HEK293T (cell line): ENCODE measurements at places on chromosomes 2 and 18.
A peak's percentile ranks its signal among the peaks of the same experiment; 100 is the strongest.

- DNase-seq: no peak
Observed at GRCh38 chr2:23603581-23603980, 218.6 kb downstream of the KLHL29 start.

GRCh38 chr2:146161256-146161882 is 1641.5 kb upstream of the ZEB2 start:
- no peak for DNase-seq

- DNase-seq: no peak
Observed at GRCh38 chr2:240465268-240465764, 29.9 kb downstream of the GPC1 start.

DNA sequence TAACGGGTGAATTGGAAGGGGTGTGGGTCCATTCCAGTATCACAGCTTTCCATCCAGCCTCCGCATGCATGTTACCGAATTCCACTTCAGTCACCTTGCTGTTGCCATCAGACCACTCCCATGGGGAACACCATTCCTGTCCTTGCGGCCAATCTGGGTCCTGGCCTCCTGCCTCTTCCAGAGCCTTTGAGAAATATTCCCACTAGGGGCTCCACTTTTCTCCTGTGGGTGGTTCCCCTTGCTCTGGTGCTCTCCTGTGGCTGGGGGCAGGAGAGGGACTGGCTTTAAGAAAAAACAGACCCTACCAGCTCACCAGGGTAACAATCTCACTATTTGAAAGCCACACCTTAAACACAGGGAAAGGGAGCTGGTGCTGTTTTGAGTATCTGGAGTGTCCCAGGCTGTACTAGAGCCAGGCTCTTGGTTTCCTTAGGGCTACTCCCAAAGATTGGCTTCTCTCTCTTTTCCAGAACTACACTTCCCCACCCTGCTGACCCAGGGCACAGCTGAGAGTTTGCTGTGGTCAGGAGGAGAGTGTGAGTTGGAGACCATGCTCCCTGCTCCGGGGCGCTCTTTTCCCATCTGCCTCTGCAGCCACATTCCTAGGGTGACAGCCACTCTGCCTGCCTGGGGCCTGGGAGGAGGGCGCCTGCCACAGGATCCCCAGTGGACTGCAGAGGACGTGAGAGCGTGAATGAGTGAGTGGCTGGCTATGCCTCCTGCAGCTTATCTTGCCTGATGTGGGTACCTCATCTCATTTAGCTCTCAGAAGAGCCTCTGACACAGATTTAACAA is 460.8 kb upstream of the HS6ST1 start:
- no peak for DNase-seq

DNA sequence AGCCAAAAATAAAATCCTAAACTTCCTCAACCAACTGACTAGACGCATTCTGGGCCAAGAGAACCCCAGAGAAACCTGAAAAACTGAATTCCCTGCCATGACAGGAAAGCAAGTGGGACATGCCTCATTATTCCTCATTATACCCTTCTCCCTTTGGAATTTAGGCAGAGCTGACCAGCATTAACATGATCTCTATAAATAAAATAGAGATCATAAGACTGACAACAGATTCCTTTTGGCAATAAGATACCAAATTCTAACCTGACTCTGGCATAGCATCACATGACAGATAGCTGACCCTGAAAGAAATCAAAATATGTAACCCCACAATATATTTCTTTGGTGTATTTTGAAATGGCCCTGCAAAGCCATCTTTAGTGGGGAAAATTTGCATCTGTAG is 277.8 kb upstream of the SLC14A2 start:
- no peak for DNase-seq

DNA sequence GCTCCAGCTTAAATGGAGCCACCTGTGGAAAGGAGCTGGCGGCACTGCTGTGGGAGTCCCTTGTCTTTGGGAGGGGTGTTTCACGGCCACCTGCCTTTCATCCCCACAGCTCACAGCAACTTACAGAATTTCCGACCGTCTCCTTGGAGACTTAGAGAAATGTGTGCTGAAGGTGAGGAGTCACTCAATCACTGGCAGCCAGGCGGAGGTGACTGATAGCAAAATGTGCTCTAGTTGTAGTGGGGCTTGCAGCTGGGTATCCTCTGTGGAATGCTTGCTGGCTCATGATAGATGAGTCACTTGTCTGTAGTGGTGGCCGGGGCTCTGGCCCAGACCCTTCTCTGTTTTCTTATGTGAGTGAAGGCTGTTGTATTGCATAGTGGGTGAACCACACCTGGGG is 110.7 kb downstream of the SH3RF3 start:
- no peak for DNase-seq

GRCh38 chr2:54676656-54677055 is 46.8 kb upstream of the EML6 start:
- DNase-seq: no peak

DNA sequence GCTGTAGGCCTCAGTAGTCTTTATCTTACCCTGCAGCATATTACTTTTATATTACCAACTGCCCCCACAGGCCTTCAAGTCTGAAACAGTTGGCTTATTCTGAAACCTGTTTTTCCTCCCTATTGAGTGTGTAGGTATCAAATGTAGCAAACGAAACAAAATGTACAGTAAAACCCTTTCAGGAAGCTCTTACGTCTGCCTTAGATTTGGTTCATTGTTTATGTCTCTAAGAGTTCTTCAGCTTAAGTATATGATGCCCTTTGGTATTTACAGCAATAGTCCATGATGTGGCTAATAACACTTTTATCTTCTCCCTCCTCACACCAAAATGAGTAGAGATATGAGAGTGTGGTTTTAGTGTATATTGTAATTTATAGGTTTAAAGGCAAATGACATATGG is 108.8 kb downstream of the DOCK10 start:
- DNase-seq: no peak

DNA sequence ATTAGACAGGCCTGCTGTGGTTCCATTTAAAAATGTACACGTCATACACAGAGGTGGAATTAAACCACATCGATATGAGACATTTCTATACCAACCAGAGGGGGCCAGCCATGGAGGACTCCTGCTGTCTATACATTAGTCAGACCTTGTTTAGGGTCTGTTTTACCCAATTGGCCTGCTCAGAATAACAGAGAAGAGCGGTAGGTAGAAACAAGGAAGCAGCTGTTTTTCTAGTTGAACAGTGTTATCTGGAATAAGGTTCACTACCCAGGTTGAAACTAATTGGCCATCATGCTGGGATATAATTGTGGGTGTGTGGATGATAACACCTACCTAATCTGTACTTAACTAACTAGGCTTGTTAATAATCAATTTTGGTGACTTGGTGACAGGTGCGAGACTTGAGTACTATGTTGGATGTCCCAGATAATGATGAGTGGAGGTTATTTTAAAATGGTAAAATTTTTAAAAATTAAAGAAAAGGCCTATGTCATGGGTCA is 47.5 kb downstream of the RHBDD1 start:
- DNase-seq: no peak

- no peak for DNase-seq
Observed at GRCh38 chr2:19893520-19894133, 8.2 kb downstream of the TTC32 start.

DNA sequence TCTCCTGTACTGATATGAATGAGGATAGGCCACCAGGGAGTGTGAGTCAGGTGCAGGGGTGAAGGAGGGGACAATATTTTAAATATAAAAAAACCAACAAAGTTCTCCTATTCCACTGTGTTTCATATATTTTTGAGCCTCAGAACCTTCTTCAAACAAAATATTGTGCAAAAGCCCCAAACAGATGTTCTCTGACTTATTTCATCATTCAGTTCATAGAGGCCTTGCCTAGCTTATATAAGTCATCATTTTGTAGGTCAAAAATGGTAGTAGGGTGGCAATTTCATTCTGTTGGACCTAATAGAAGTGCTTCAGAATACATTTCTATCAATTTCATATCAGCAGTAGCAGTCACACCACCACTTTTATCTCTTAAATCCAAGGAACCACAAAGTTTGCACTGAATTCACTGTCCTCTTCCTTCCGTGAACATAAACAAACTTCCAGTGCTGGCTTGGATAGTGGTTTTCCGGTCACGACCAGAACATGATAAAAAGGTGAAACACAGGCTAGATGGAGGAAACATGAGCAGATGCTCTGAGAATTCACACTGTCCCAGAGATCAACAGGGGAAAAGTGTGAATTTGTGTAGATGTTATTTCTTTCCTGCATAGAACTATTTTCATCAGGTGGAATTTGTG is 99.1 kb downstream of the EN1 start:
- DNase-seq: no peak

- DNase-seq: no peak
Observed at GRCh38 chr2:183543222-183543621, 419.0 kb downstream of the NUP35 start.

DNA sequence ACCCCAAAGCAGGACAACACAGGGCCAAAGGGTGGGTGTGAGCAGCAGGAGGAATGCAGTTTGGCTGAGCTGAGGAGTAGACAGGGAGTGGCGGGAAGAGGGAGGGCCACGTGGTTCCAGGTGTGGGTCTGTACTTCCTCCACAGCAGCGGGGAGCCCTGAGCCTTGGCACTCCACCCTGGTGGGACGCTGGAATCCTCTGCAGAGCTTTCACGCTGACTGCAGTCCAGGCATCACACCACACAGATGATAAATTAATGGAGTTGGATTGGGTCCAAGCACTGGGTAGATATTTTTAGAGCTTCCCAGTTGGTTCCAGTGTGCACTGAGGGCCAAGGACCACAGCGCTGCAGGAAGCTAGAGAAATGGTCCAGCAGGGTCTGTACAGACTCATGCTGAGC is 67.0 kb upstream of the TMEM200C start:
- no peak for DNase-seq

GRCh38 chr2:210593166-210593565 is 36.8 kb downstream of the CPS1 start:
- no peak for DNase-seq

DNA sequence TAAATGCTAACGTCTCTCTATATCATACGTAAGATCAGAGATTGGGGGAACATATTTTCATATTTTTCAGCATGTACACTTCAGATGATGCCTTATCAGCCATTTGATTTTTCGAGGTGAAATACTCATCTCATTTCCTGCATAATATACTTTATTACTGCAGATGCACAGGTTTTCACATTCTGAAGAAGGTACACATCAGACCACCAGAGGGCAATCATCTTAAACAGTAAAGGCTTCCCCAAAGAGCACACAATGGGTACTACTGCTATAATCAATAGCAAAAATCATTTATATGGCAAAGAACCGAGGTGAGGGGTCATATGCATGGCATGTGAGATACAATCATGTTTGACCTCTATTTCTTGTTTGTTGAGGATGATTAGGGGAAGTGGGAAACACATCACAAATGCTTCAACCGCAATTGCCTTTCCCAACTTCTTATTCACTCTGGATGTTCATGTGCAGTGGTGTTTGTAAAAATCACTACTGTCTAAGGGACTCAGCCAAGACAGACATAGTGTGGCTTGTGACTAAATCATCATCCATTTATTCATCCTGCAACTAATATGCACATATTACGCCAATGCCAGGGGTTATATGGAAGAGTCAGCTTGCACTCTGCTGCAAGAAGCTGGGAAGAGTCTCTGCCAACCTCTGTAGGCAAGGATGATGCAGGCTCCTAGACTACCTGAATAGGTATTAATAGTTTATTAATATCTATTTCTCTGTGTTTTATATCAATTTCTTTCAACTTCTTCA is 118.7 kb downstream of the EPB41L3 start:
- peak; percentile 8 for DNase-seq

GRCh38 chr2:174774886-174775285 is 10.6 kb upstream of the CHRNA1 start:
- DNase-seq: no peak

- no peak for DNase-seq
Observed at GRCh38 chr2:194610297-194610696, 1046.7 kb upstream of the SLC39A10 start.

- no peak for DNase-seq
Observed at GRCh38 chr2:96540136-96540535, 3.6 kb downstream of the ARID5A start.

GRCh38 chr2:199875400-199875799 is 24.4 kb upstream of the FTCDNL1 start:
- DNase-seq: no peak

GRCh38 chr2:70903641-70904340 is 31.9 kb upstream of the ATP6V1B1 start:
- no peak for DNase-seq

DNA sequence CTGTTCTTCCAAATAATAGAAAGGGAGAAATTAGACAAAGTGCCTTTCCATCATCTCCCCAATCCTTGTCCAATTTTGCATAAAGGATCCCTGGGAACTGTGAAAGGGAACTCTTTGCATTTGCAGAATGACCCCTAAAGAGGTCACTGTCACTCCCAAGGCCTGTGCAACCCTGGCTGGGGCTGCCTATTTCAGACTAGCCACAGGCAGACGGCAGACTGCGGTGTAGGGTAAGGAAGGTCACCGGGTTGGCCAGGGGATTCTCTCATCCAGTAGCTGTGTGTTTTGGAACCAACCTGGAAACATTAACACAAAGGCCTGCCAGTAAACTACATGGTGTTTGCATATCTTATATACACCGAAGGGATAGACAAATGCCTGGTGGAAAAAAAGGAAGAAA is 818.7 kb downstream of the BCL11A start:
- DNase-seq: no peak

DNA sequence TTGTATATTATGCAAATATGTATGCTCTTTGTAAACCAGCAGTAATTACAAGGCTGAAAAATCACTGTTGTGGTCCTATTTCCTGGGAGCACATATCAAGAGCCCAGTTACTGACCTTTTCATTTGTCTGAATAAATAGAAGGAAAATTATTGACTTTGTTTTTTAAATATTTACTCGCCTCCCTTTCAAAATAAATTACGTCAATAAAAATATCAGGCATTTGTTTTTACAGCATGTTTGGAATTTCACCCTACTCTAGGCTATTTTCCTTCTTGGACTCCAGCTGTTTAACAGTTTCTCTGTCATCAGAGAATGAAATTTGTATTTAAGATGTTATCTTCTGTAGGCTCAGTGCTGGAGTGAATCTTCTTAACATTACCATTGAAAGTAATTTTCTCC is 59.9 kb upstream of the LRATD1 start:
- DNase-seq: no peak

DNA sequence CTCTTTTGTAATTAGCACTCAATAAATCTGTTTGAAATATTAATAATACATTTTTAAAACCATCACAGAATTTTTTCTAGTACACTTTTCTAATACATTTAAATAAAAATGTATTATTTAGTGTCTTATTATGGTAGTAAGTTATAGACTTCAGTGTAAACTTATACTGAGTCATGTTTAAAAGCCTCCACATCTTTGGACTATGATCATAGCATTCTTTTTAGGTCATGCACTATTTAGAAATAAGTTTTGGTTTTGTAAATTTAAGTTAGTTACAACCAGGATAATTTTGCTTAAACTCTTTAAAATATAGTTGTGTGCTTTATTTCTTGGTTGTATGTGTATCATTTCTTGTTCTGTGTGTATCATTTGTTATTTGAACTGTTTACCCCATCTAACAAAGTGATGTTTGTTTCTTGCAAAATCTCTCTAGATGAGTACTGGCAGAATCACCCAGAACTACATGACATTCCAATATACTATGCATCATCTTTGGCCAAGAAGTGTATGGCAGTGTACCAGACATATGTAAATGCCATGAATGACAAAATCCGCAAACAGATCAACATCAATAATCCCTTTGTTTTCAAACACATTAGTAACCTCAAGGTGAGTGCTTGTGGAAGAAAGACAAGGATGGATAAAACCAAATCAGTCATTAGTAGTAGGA is 16.7 kb downstream of the CPSF3 start:
- no peak for DNase-seq
